ENCODE measurements at places on chromosomes 16 and 17.

GRCh38 chr17:81034779-81035520 is at the start of gene BAIAP2:
Gene BAIAP2, plus strand, starts transcription at chr17:81035151. Its CDS starts 104 bp downstream, at chr17:81035255.
- DNase-seq: peak; percentile 98

DNA sequence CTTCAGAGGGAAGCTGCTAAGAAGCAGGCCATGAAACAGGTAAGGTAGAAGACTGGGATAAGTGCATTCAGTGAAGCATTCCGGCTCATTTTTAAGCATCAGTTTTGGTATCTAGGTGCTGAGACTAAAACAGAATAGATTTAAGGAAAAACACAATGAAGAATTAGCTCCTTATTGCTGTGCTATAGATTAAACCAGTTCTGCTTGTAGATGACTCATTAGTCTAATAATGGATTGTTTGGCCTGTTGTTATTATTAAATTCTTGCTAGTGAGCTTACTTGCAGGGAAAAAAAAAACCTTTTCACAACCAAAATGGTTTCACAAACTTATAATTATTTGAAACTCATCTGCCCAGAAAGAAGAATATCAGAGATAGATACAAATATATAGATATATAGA is 55.9 kb downstream of the NSRP1 start:
- no peak for DNase-seq

DNA sequence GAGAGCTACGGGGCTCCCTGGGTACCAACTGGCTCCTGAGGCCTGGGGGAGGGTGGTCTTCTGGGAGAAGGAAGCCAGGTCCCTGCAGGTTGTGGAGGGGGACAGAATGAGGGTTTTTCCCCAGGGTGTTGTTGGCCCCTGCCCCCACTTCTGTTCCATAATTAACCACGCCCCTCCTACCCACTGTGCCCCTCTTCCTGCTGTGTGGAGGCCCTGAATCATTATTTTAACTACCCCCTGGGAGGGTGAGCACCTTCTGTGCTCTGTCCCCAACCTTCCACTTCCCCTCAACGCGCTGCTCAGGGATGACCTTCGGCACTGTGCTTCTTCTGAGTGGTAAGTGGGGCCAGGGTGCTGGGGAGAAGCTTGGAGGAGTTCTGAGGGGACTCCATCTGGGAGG is at the start of gene ITGAD:
ITGAD (plus strand) TSS at position 280 of the 400 bp plus-strand sequence; CDS start at position 306, 26 bp downstream.
- DNase-seq: no peak

DNA sequence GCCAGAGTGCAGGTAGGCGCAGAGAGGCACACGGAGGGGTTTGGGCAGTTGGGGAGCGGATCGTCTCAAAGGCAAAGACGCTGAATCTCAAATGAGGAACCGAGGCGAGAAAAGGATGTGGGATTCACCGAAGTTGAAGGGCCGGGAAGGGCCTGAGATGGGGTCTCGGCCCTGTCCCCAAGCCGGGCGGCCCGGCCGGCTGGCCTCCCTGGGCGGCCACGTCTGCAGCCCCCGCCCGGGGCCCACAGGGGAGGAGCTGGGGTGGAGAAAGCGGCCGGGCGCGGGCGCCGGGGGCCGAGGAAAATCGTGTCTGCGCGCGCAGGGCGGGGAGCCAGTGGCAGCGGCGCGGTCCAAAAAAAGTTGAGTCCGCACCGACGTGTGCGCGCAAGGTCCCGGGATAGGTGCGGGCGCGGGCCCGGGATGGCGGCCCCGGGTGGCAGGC is 458 bp downstream of the SLC12A4 start:
- peak; percentile 64 for DNase-seq

Data from left ventricle myocardium inferior (tissue), 1 donor.